ENCODE measurements at places on chromosomes 16 and 17. TPM values are rescaled to one million over a fixed set of nuclear protein-coding genes. Genes with fewer than 3 reads are reported as not detected.

GRCh38 chr16:2038382-2039231 lies 9.0 kb downstream of the NTHL1 start:
- H3K4me3 ChIP-seq = no peak overlapping the region
- peak overlapping the region; percentile 85 for H3K27ac ChIP-seq
- no peaks in the 10 kb centered on the region for H3K27me3 ChIP-seq
- peak; percentile 91 for DNase-seq

Gene GOSR1
- total RNA-seq = 24.6 TPM

GRCh38 chr16:66324815-66325515 lies 41.5 kb upstream of the CDH5 start:
- peak overlapping the region; percentile 86 for H3K27ac ChIP-seq
- peak; percentile 57 for DNase-seq
- H3K36me3 ChIP-seq = no peaks in the 10 kb centered on the region
- peaks cover 2% of the 10 kb centered on the region for H3K27me3 ChIP-seq
- H3K4me3 ChIP-seq = no peak overlapping the region

DNA sequence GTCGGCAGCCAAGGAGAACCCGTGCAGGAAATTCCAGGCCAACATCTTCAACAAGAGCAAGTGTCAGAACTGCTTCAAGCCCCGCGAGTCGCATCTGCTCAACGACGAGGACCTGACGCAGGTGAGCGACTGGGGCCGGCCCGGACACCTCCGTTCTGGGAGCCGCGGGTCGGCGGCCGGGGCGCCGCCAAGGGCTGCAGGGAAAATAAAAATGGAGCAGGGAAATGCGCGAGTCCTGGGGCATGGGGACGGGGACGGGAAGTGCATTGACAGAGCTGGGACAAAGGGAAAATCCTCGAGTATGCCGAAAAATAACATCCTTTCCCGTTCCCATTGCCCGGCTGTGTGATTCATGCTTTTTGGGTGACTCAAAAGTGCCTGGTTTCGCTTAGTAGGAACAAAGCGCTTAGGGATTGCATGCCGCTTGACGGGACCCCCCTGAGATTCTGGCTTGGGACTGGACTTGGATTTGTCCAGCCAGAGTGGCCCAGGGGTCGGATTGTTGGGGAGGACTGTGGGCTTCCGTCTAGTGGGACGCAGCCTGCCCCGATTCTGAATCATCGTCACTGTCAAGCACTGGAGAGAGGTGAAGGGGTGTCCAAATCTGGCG lies 699 bp downstream of the MPRIP start:
- H3K27me3 ChIP-seq = no peaks in the 10 kb centered on the region
- H3K27ac ChIP-seq = peak overlapping the region; percentile 96
- DNase-seq = peak; percentile 42
- H3K36me3 ChIP-seq = no peaks in the 10 kb centered on the region
- peak overlapping the region; percentile 93 for H3K4me3 ChIP-seq

DNA sequence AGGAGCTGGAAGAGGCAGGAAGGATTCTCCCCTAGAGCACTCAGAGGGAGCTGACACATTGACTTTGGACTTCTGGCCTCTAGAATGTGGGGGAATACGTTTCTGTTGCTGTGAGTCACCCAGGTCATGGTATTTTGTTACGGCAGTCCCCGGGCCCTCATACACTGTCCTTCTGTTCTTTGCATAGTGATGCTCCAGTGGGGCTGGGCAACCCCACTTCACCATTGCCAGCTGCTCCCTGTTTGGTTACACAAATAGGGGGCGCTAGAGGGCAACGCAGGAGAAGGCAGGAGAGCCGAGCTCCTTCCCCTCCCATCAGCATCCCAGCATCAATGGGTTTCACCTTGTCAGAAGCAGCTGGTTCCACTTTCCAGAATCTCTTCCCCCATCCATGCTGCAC lies 257.7 kb upstream of the FOXF1 start:
- H3K4me1 ChIP-seq = no peaks in the 10 kb centered on the region
- DNase-seq = no peak
- no peaks in the 10 kb centered on the region for H3K36me3 ChIP-seq
- H3K4me3 ChIP-seq = no peak overlapping the region

- H3K27ac ChIP-seq = no peak overlapping the region
- DNase-seq = no peak
- H3K27me3 ChIP-seq = no peaks in the 10 kb centered on the region
- H3K4me3 ChIP-seq = no peak overlapping the region
- no peaks in the 10 kb centered on the region for H3K4me1 ChIP-seq
These were observed 62.1 kb upstream of the ADAMTS18 start for GRCh38 chr16:77496934-77497333.

GRCh38 chr17:34068571-34068970 lies 186.5 kb upstream of the CCL2 start:
- no peaks in the 10 kb centered on the region for H3K4me1 ChIP-seq
- DNase-seq = no peak
- H3K27ac ChIP-seq = no peak overlapping the region
- H3K4me3 ChIP-seq = no peak overlapping the region
- H3K27me3 ChIP-seq = peaks cover 2% of the 10 kb centered on the region
- no peaks in the 10 kb centered on the region for H3K36me3 ChIP-seq

GRCh38 chr16:53895433-53895832 lies 191.5 kb downstream of the FTO start:
- H3K27me3 ChIP-seq = no peaks in the 10 kb centered on the region
- peaks cover 10% of the 10 kb centered on the region for H3K4me1 ChIP-seq
- no peak overlapping the region for H3K27ac ChIP-seq

GRCh38 chr17:7742729-7743128 lies 25.2 kb downstream of the DNAH2 start:
- H3K4me1 ChIP-seq = no peaks in the 10 kb centered on the region
- no peak for DNase-seq
- H3K27ac ChIP-seq = no peak overlapping the region
